ENCODE measurements at places on chromosomes 4 and X.

GRCh38 chr4:177568931-177569330 is 126.7 kb upstream of the AGA start:
- no peak for DNase-seq

DNA sequence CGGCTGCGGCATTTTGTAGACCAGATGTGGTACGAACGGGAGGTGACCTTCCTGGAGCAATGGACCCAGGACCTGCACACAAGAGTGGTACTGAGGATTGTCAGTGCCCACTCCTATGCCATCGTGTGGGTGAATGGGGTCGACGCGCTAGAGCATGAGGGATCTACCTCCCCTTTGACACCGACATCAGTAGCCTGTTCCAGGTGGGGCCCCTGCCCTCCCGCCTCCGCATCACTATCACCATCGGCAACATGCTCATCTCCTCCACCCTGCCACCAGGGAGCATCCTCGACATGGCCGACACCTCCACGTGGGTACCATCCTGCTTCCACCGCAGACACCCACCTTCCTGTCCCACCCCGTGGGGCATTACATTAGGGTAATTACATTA is 46.2 kb downstream of the SMARCA5 start:
- DNase-seq: no peak

DNA sequence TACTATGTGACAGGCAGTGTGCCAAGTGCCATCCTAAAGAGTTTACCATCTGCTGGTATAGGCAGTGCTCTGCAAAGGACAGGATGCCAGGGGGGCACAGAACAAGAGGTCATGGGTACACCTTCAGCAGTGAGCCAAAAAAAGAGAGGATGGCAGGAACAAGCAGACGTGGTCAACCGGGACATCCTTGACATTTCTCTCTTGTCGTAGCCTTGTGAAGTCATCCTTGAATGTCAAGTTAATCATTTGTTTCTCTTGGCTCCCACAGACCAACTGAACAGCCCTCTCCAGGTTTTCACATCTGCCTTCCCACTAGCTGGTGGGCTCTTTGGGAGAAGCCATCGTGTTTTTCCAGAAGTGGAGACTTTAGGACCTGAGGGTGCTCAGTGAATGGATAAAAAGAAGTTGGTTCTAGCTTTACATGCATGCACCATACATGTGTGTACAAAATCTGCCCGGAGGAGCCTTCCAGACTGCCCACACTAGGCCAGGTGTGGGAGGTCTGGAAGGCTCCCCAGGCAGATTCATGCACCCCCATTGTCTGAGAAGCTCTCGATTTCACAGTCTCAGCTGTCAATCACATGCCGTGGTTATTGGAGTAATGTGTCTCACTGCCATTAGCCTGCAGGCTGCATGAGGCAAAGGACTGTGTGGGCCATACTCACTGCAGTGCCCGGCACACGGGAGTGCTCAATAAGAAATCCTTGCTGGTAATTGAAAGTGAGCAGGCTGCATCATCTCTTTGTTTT is 16.4 kb downstream of the PNMA6F start:
- no peak for DNase-seq

DNA sequence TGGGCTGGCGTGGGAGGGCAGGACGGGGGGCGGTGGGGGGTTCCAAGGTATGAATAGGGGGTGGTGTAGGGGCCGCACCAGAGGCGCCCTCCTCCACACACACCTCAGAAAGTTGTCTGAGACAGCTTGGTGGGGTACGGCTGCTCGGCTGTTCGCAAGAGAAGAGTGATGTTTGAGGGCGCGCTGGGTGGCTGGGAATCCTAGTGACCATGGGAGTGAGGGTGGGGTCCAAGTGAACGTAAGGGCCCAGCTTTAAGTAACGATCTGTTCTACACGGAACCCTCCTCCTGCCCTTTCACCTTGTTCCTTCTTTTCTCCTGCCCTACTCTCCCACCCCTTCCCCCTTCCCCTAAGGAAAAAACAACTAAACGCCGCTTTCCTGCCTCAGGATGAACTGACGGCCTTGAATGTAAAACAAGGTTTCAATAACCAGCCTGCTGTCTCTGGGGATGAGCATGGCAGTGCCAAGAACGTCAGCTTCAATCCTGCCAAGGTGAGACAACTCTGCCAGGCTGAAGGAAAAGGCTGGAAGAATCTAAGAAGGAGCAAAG is 664 bp downstream of the MED12 start:
- no peak for DNase-seq

- DNase-seq: no peak
These were observed 185.5 kb upstream of the AFF2 start for GRCh38 chrX:148314876-148315275.

Measured in cerebellar nuclear complex (tissue), 1 donor.